RPMI7951 (cell line): ENCODE measurements at places on chromosomes 7 and 10.

DNA sequence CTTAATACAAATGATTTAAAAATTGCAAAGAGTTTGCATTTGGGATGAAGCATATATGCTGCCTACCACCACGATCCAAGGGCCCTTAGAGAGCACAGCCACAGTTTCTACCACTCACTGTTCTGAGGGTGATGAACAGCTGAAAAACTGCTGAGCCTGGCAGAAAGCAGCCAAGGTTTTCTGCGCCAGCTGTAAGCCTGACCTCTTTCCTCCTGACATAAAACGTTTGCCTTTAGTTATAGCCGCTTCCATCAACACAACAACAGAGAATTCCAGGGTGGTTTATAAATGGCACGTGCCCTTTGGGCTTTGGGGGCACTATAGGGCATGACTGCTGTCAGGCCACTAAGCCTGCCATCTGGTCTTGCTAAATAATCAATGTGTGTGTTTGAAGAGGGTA lies 222.8 kb downstream of the RELN start:
- DNase-seq, result no peak

DNA sequence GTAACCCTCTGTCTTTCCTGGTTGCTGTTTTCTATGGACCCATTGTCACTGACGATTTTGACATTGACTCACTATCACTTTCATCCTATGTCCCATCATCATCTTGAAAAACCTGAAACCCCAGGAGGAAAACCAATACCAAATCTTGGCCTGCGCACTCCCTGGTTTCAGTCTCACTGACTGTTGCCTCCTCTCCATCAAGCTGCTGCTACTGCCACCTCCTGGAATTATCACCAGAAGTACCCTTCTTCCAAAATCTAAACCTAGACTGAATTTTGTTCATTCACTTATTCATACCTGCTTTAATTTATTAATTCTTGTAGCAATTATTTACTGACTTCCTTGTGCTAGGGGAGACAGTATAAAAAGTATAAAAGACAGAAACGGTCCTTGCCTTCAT lies 44.5 kb upstream of the ACBD5 start:
- DNase-seq, result peak; percentile 22

DNA sequence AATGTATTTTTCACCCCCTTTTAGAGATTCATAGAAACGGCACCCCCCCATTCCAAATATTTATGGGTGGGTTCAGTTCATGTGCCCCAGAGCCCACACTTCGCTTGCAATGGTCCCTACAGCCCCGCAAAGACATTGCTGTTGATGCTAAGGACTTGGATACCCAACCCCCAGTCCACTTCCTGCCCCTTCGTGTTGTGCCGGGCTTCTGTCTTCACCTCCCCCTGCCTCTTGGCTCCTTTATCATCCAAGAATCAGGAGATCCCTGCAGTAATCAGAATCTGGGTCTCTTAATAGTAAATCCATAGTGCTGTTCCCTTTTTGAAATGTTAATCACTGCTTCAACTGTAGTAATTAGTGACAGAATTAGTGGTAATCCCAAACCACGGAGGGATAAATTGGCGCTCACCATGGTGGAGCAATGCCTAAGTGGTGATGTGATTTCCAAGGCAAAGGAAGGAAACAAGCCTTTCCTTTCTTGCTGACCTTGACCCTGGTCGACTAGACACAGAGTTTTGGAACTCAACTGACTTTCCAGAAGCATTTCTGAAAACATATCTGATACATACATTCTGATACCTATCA lies 67.7 kb downstream of the HK1 start:
- DNase-seq, result no peak

GRCh38 chr10:11080564-11080984 lies 62.9 kb downstream of the CELF2 start:
- DNase-seq, result no peak

DNA sequence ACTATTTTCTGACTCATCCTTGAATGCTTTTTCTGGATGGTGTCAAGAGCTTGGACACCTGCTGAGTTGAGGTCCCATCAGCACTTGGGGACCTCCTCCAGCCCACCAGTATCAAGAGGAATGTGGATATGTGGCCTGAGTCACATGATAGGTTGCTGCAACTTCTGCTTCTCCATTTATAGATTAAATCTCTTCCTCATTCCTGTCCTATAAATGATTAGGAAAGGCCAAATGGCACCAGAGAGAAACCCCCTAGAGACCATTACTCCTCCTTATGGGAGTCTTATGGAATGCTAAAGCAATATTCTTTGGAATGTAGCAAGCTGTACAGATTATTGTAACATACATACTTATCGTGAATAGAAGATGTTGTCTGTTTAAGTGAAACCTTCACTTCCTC lies 85.6 kb downstream of the NEUROD6 start:
- DNase-seq, result no peak

GRCh38 chr7:81525841-81526240 lies 244.0 kb downstream of the HGF start:
- DNase-seq, result peak; percentile 13

GRCh38 chr7:50359995-50360925 lies 55.7 kb downstream of the IKZF1 start:
- DNase-seq, result peak; percentile 73

- DNase-seq, result no peak
Measured at GRCh38 chr7:91880016-91880412, 488 bp downstream of the MTERF1 start.

DNA sequence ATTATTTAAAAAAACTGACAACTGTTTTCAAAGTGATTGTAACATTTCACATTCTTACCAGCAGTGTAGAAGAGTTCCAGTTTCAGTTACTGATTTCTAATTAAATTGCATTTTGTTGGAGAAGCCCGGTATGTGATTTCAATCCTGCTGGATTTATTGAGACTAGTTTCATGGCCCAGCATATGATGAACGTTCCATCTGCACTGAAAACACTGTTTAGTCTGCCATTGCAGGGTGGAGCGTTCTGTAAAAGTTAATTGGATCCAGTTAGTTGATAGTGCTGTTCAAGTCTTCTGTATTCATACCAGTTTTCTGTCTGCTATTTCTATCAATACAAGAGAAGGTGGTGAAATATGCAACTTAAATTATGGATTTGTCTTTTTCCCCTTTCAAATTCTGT lies 37.3 kb upstream of the CCNY start:
- no peak for DNase-seq

- no peak for DNase-seq
Measured at GRCh38 chr10:59299933-59300332, 62.4 kb downstream of the FAM13C start.

DNA sequence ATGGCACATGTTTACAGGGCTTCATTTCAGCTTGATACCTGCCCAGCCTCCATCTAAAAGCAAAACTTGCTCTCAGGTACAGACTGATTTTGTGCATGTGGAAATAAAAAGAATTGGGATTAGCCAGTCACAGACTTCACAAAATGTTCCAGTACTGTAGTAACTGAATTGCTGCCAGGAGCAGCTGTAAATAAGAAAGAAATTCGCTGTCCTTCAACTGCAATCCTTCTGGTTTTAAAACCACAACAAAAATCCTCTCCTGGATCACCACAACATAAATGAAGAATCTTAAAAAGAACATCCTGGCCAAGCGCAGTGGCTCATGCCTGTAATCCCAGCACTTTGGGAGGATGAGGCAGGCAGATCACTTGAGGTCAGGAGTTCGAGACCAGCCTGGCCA lies 3.9 kb upstream of the MIOS start:
- DNase-seq, result peak; percentile 35

DNA sequence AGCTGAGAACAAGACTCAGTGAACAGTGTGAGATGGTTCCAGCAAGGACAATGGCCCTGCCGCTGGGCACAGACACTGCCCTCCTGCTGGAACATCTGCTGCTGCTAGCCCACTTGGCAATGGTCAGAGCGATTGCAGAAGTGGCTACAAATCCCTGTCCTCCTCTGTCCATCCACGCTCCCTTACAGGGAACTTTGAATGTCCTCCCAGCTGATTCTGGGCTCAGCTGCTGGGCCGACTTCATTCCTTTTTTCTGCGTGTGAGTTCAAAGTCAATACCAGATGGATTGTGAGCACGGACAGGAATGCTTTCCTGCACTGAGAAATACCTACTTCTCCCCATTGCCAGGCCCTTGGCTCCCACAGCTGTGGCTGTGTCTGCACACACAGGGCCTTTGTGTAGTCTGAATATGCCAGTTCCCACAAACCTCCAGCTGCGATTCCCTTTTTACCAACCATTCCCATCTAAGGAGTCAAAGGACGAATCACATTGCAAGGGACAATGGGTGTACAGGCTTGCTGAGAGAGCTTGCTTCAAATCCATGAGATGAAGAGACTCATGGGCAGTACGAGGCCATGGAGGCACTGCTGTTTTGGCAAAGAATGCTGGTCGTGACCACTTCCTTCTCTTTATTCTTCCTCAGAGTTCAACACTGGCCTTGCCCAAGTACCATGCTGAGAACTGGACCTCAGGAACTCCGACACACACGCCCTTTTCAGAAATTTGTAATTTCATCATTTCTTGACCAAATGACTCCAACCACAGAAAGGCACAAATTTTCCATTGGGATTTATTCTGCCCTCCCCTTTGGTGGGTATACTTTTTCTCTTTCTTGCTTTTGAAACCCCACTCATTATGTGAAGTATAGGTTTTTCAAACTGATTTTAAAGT lies 44.2 kb downstream of the BPGM start:
- DNase-seq, result peak; percentile 85

GRCh38 chr10:27245836-27246235 lies 5.2 kb upstream of the ACBD5 start:
- DNase-seq, result no peak

DNA sequence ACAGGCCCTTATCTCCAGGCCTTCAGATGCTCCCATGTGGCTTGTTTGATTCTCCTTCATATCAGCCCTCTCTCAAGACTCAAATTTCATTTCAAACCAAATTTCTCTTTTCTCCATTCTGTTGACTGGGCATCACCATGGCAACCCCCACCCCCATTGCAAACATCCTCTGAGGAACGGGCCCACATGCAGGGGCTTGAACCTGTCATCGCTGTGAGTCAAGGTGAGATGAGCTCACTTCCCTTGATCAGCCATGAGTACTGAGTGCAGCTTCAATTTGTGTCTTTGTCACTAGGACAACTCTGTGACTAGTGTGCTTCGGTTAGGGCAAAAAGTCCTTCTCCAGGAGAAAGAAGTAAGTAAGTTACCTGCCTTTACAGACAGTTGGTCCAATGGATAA lies 41.9 kb downstream of the CALML3 start:
- peak; percentile 60 for DNase-seq

GRCh38 chr7:111685349-111685748 lies 123.1 kb upstream of the IMMP2L start:
- DNase-seq, result no peak

DNA sequence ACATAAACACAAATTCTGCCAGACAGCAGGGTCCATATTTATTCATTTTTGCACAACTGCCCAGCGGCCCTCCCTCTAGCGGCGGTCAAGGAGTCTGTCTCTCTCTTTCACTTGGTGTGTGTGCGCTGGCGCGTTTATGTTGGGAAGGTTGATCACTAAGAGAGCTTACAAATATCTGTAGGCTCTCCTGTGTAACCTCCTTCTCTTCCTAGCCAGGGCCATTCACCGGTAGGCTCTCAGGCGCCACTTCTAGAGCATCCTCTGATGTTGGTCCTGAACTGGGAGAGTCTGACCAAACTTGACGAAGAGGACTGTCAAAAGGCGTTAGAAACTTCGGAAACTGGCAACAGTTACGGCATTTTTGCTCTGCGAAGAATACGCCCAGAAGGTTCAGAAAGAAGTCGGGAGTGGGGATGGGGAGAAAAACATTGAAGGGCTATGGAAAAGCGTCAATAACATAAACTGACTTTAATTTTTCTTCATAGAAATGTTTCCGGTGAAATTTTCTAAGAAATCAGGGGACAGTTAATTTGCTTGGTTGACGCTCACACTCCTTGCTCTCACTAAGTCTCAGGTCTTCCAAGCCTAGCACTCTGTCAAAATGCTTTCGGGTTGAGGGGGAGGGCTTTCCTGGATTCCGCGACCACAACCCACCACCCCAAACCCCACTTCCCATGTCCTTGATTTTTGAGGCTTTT lies 731.1 kb downstream of the ZWINT start:
- DNase-seq, result peak; percentile 27

DNA sequence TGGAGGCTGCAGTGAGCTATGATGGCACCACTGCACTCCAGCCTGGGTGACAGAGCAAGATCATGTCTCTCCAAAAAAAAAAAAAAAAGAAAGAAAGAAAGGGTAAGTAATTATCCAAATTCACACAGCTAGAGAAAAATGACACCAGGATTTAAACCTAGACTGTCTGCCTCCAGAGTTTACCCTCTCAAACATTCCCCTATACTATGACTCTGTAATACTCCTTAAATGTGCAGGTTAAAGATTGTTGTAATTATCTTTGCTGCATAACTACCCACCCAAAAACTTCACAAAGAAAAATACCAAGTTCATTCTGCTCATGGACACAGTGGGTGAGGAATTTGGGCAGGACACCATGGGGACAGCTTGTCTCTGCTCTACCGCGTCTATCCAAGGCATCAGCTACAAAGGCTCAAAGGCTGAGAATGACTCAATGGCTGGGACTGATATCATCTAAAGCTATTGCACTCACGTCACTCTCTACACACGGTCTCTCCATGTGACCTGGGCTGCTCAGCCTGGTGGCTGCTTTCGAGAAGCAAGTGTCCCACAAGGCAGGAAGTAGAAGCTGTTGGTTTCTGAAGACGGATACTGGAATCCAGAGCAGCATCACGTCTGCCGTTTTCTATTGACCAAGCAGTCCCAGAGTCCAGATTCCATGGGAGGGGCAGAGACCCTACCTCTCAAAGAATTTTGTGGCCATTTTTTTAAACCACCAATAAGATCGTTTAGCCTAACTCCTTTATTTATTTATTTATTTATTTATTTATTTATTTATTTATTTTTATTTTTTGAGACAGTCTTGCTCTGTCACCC lies 185.7 kb upstream of the AUTS2 start:
- DNase-seq, result peak; percentile 20

DNA sequence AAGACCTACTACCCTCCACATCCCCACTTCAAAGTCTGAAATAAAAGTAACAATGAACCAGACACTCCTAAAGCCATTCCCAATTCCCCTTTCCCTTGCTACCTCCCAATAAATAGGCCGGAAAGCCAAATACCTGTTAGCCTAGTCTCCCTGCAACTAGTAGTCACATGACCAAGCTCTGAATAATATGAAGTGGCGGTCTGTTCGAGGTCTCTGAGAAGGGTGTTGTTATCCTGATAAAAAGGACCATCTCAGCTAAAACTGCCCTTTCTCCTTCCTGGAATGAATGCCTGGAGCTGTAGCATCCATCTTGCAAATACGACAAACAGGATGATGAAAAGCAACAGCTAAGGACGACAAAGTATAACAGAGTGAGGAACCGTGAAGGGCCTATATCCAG lies 6.0 kb downstream of the KIF5B start:
- no peak for DNase-seq

DNA sequence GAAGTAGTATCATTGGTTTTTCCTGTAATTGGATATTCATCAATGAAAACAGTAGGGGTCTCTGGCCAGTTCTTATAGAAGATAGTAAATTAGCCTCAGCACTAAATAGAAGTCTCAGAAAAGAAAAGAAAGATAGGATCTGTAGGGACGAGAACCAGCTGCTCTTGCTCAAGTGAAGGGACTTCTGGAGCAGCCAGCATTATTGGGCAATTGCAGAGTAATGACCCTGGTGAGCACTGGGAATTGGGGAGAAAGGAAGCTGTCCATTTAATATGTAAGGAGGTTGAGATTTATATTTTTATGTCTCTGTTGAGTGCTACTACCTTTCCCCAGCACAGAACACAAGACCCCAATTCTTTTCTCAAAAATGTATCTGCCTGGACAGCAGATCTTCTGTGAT lies 61.2 kb upstream of the WNT16 start:
- DNase-seq, result no peak

- peak; percentile 86 for DNase-seq
Measured at GRCh38 chr10:69801434-69802315, at the start of gene COL13A1. Gene COL13A1, plus strand, starts transcription at chr10:69801906. Its CDS starts 518 bp downstream, at chr10:69802424.

- peak; percentile 49 for DNase-seq
Measured at GRCh38 chr7:128055637-128056036, 24.4 kb upstream of the LRRC4 start.

- no peak for DNase-seq
Measured at GRCh38 chr10:62007145-62007544, 105.6 kb downstream of the ARID5B start.
